ENCODE measurements at places on chromosomes 5 and 9.

- DNase-seq: no peak
These were observed 244.3 kb upstream of the WWC1 start for GRCh38 chr5:168047043-168047668.

GRCh38 chr5:62708481-62709325 lies 130.1 kb downstream of the LRRC70 start:
- no peak for DNase-seq

DNA sequence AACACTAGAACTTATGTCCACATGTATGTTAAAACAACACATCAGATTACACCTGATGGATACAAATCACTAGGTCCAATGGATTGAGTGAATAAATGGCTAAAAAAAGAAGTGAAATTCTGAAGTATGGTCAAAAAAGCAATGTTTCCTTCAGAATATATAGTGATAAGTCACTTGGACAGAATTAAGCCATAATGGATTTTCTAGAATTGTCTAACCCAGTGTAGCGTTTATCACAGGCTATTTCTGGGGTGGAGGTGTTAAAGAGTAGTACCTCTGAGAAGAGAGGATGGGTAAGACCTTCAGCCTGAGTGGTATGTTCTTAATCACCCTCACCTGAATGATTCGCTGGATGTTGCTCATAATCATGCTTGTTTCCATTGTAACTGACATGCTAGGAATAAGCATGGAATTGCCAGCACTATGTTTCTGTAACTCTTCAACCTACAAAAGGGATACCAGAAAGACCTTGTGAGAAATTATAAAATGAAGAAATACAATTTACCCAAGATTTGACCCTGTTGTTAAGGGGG lies 33.2 kb downstream of the SLC31A2 start:
- no peak for DNase-seq

DNA sequence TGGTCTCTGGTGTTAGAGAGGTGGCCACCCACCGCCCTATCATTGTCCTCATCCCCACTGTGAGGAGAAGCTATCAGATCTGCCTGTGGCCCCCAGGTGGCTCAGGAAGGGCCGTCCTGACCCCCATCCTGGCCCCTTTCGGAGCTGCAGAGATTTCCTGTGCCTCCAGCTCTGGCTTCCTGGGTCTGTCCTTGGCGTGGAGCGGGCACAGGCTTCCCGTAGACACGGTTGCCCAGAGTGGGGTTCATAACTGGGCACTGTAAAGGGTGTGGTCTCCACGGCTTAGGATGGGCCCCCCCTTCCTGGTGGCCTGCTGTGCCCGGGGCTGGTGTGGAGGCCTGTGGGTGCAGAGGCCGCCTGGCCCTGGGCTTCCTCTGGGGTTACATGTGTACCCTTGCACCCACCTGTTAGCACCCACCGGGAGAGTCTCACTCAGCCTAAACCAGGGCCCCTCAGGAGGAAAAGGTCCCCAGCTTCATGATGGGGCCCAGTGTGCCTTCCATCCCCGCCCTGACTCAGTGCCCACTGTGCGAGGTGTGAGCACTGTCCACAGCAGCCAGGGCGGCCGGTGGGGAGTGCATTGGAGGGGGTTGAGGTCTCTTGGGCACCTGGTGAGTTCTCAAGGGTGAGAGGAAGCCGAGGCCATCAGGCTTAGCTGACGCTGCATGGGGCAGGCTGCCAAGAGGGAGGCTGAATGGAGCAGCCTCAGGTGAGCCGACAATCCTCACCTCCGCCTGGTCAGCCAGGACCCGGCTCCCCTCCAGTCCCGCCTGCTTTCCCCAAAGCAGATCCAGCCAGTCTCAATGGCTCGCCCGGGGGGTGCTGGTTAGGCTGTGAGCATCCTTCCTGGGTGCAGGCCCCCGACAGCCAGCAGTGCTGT lies 15.3 kb upstream of the AJM1 start:
- DNase-seq: no peak

DNA sequence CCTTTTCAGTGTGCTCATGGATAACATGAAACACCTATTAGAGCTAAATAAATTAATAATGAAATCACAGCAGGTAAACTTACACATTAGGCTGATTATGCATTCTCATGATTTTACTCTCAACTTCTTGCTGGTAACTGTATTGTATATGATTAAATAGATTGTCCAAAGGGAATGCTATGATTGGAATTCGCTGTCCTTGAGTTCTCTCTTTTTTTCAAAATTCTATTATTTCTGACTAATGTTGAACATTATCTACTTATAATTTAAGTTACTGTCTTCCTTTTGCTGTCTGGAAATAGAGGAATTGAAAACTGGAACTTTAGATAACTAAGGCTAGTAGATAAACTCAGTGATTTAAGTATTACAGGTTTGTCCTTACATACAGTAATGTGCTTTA lies 13.1 kb downstream of the CENPH start:
- DNase-seq: no peak

All from HCEC 1CT (cell line).